AG08395 (cell line): ENCODE measurements at places on chromosomes 12 and 14.
A peak's percentile ranks its signal among the peaks of the same experiment; 100 is the strongest.

DNA sequence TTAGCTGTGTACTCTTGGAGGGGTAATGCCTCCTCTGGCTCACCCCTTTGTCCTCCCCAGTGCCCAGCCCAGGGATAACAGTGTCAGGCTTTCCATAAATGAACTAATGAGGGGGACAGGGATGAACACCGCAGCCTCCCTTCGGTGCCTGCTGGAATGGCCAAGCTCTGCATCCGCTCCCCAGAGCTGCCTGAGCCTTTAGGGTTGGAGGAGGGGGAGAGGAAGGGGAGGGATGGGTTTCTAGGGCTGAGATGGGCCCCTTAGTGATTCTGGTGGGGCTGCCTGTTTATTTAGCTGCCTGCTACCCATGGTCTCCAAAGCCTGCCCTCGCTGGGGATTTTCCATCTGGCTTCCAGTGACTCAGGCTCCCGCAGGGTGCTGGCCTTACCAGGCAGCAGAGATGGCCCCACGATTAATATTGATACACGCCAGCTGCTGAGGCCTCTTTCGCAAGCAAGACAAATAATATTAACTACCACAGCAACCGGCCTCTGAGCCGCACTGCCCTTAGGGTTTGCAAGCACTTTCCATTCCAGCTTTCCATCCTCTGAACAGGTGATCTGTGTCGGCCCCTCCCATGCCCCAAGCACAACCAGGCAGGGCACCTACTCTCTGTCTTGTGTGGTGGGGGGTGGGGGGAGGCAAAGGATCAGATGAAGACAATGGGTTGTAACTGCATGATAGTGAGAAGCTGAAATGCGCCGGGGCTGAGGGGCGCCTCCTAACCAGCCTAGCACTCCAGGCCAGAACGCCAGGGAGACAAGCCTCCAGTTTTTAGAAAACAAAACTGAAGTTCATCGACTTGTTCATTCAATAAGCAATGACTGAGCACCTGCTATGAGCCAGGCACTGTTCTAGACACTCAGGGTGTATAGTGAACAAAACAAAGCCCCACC is 56.7 kb downstream of the C14orf132 start:
- DNase-seq = peak; percentile 60

- DNase-seq = no peak
These were observed 22.7 kb downstream of the CMKLR1 start for GRCh38 chr12:108316176-108317086.

DNA sequence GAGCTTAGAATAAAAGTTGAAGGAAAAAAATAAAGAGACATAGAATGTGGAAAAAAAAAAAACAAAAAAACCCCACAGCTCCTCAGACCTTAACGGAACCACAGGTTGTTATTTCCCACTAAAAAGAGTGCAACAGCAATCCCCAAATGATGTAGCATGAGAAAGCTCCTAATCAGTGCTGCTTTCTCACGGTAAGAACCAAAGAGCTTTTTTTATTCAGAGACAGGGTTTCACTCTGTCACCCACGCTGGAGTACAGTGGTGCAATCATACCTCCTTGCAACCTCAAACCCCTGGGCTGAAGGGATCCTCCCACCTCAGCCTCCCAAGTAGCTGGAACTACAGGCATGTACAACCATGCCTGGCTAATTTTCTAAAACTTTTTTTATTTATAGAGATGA is 13.3 kb downstream of the NDUFA12 start:
- no peak for DNase-seq

- no peak for DNase-seq
These were observed 14.4 kb downstream of the ASCL4 start for GRCh38 chr12:107788690-107789458.

DNA sequence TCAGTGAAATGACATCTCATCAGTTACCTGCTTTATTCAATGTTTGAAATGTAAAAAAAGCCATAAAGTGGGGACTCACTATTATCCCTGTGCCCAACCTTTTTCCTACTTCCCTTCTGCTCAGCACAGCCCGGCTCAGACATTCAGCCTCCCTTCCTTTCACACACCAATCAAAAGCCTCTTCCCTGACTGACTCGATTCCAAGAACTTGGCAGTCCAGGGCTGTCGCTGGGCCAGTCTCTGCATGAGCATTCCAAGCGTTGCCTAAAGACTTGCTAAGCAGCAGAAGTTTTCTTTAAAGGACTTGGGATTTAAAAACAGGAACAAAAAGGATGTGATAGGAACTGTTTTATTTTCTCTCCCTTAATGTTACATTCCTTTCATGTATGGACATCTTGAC is 22.7 kb downstream of the ITPR2 start:
- peak; percentile 79 for DNase-seq

DNA sequence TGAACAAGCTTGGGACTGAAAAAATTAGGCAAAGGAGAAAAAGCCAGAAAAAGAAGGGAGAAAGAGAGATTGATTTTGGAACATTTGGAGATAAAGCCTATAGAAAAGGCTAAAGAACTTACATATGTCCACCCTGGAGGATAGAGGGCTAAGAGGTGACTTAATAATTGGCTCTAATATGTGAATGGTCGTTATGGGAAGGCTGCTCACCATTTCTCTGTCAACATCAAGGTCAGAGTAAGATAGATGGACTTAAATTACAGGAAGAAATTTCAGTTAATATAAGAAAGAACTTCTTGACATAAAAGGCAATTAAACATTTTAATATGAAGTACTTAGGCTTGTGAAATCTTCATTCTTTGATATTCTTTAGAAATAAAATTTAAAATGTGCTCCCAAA is 238.6 kb downstream of the TRHDE start:
- DNase-seq = no peak

DNA sequence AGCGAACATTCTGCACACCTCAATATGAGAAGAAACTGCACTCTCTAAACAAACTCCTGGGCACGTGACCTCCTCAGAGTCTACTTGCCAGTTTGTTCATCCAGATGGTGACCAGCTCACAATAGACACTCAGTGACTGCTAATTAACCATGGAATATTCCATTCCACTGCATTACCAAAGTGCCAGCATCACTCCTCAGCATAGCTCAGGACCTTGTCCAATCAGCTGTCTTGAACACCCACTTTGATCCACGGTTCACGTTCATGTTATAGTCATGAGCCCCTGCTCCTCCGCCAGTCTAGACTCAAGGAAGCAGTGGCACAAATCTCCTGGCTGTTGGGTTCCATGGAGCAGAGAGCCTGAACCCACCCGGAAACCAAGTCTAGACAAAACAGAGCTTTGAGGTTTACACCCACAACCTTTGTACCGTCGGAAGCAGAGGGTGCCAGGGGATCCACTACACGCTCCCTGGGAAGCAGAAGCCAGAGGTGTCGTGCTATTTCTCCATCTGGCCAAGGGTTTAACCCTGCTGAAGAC is 285.3 kb downstream of the ZFP36L1 start:
- DNase-seq = no peak

- DNase-seq = no peak
These were observed 44.7 kb downstream of the CCDC88C start for GRCh38 chr14:91372671-91373495.

GRCh38 chr12:13075118-13075480 is 28.4 kb downstream of the GSG1 start:
- DNase-seq = no peak

DNA sequence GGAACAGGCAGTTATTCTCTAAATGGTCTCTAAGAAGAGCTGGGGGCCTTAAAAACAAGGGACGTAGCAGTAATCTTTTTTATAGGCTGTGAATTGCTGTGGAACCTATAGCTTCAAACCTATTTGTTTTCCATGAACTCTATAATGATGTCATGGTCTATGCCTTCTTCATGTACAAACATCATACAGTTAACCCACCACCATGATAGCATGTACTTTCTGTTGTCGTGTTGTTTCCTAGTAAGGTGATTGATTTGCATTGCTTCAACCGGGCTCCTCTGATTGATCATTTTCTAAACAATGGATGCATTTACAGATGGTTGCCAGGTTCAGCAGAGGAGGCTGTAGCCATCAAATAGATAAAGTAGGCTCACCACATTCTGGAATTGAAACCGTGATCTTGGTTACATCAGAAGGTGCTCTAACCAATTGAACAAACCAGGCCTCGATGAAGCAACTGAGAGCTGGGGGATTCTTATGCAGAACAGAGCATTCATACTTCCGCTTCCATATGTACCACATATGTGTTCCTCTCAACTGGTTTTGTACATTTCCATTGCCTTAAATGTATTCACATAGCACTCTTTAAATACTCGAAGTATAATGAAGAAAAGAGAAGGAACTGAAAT is 25.6 kb upstream of the PCNX1 start:
- DNase-seq = no peak

DNA sequence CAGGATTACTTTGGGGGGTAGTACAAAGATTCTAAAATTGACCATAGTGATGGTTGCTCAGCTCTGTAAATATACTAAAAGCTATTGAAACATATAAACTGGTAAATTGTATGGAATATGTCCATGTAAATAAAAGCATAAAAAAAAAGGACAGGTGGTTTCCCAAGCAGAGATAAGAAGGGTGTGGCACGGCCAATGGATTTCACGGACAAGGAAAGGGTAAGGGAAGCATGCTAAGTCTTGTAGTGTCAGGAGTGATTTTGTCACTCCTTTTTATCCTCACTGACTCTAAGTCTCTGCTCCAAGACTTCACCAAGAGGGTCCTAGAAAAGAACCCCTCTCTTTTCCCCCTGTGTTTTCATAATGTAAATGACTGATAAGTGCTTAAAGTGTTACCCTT is 229.2 kb downstream of the SPTSSA start:
- DNase-seq = no peak

GRCh38 chr12:83996671-83997070 is 915.9 kb downstream of the SLC6A15 start:
- no peak for DNase-seq

DNA sequence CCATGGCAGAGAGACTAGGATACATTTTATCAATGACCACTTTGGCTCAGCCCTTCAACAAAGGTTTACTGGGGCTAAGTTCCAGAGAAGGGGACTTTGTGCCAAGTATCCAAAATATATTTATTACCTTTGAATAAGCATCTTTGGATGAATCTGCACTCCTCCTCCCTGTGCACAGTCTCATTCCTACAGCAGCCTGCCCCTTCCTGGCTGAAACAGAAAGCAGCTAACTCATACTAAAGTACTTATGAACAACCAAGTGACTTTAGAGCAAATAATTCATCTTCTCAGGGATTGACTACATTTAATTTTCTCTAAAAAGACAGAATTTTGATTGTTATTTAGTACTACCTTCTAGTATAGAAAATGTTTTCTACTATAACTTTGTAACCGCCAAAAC is 47.8 kb upstream of the ETV6 start:
- DNase-seq = no peak

- DNase-seq = no peak
These were observed 16.5 kb downstream of the MORN3 start for GRCh38 chr12:121652767-121653497.

DNA sequence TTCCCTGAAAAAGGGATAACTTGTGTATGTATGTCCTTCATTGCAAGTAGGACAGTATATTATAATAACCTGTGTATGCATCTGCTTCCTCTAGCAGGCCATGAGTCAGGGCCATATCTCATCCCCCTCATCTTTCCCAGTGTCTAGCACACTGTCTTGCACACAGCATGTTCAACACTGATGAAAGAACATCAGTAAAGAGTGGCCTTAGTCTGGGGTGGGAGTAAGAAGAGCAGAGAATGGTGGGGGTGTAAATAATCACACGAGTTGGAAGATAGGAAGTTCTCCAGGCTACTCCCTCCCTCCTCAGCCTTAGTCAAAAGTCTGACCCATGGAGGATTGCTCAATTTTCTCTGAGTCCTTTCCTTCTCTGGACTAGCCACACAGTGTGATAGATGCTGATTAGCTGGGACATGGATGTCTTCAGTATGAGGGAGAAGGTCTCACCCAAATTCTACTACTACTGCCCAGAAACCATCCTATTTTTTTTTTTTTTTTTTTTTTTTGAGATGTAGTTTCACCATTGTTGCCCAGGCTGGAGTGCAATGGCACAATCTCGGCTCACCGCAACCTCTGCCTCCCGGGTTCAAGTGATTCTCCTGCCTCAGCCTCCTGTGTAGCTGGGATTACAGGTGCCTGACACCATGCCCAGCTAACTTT is 14.6 kb upstream of the SP1 start:
- peak; percentile 20 for DNase-seq
